PC-9 (cell line): ENCODE measurements at places on chromosomes 12 and 14. TPM values are rescaled to one million over a fixed set of nuclear protein-coding genes. Genes with fewer than 3 reads are reported as not detected.
A peak's percentile ranks its signal among the peaks of the same experiment; 100 is the strongest.

- no peak overlapping the region for H3K27ac ChIP-seq
- no peak overlapping the region for H3K4me3 ChIP-seq
- no peaks in the 10 kb centered on the region for H3K27me3 ChIP-seq
Observed at GRCh38 chr14:81986005-81986404, 452.4 kb upstream of the SEL1L start.

DNA sequence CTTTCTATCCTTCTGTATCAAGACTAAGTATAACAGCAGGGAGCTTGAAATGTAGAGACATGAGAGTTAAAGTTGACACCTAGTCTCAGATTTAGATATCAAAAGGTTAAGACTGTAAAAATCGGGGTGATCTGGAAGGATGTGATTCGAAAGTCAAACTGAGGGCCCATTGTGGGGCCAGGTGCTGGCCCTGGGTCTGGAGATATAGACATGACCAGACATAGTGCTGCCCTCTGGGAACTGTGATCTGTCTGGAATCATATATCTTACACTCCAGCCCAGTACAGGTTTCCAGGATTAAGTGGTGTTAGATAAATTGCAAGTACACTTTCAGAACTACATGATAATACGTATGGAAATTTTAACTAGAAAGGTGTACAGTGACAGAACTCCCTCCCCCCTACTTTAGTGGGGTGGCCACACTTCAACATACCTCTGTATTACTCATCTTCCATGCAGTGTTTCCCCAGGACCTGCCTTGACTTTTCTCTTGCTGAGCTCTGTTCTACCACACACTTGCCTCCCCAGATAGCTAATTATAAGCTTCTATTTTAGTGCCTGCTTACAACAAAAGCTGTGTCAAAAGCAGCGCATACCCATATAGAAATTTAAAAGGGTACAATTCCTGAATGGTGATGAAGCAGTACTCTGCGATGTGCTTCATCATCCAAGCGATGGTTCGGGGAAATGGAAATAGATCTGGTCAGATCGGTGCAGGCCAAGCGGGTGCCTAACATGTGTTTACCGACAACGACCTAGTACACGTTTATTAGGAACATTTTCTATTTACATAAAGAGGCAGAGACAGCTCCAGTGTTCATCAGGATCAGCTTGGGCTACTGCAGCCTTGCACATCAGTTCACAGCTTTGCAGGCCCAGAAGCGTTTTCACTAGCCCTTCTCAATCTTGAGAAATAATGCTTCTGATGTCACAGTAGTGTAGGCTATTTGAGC lies 68.7 kb downstream of the ARF6 start:
- no peaks in the 10 kb centered on the region for H3K36me3 ChIP-seq
- H3K4me1 ChIP-seq = peaks cover 56% of the 10 kb centered on the region
- H3K27ac ChIP-seq = peak overlapping the region; percentile 88
- H3K27me3 ChIP-seq = no peaks in the 10 kb centered on the region
- no peak overlapping the region for H3K4me3 ChIP-seq

Gene SLC25A47
- total RNA-seq = not detected in 2 replicates

DNA sequence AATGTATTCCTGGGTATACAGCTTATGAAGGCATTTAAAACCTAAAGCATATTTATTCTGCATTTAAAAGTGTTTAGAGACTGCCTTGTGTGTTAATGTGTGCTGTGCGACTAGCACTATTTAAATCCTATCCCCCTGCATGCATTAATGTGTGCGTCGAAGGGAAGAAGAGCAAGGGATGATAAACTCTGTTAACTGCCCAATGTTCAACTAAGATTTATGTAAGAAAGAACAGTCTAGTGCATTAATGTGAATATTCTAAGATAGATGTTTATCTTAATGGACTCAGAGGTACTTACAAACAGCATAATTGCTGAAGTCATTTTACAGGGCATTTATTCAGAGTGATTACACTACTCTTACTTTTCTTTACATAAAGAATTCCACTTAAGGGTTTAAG lies 424.8 kb downstream of the DIO2 start:
- DNase-seq = no peak
- no peak overlapping the region for H3K27ac ChIP-seq
- H3K27me3 ChIP-seq = peaks cover 13% of the 10 kb centered on the region; the same call in 1 of the 2 replicates
- no peak overlapping the region for H3K4me3 ChIP-seq
- H3K4me1 ChIP-seq = no peaks in the 10 kb centered on the region

- H3K4me1 ChIP-seq = no peaks in the 10 kb centered on the region
- no peak overlapping the region for H3K4me3 ChIP-seq
- H3K27ac ChIP-seq = no peak overlapping the region
Observed at GRCh38 chr12:91127306-91127705, 16.0 kb upstream of the LUM start.

Gene SERPINA6
- not detected in 2 replicates for total RNA-seq

DNA sequence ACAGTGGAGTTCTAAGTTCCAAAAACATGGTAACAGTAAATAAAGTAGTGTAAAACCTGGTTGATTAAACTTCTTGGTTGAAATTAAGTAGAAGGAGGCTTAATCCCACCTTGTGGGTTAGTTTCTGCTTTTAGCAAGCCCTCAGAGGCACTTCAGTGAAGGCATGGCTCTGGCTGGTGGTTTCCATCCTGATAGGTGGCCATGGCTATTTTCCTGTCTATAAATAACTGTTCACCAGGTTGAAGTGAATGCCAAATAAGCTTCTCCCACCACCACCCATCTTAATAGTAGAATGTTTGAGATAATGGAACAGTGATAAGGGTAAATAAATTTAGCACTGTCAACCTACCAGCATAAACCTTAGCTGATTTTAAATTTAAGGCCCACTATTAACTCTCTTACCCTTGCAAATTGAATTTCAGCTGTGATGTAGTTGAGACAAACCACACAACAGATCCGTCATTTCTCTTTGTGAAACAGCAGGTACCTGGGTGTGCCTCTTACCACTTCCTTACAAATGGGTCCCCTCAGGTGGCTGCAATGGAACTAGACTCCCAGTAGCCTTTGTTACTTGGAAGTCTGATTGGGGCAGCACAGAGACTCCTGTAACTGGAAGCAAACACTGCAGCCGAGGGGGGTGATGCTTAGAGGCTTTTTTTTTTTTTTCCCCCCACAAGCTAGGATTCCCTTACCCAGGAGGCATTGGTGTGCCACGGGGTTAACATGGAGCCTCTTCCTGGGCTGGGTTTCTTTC lies 41.4 kb downstream of the DAAM1 start:
- no peaks in the 10 kb centered on the region for H3K36me3 ChIP-seq
- H3K27me3 ChIP-seq = no peaks in the 10 kb centered on the region
- no peak for DNase-seq

DNA sequence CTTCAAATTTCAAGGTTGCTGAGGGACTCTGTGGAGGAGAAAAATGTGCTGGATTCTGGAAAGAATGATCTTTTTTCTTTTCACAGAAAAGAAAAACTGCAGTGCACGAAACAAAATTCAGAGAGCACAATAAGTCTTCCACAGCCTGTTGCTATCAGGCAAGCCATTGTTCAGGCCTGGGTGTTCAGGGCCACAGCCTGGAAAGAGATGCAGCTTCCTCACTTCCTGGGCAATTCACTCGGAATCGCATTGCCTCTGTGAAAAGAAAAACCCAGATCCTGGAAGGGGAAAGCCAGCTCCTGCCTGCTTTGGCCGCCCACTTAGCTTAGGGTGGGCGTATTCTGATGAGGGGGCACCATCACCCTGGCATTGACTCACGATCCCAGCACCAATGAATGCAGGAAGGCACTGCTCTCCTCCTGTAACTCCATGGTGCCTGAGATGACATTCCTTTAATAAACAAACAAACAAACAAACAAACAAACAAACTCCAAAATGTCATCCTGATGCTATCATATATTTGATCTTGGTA lies 863.9 kb downstream of the BCL11B start:
- H3K27me3 ChIP-seq = no peaks in the 10 kb centered on the region
- H3K4me3 ChIP-seq = no peak overlapping the region
- no peak overlapping the region for H3K27ac ChIP-seq
- no peaks in the 10 kb centered on the region for H3K36me3 ChIP-seq

- no peaks in the 10 kb centered on the region for H3K36me3 ChIP-seq
- H3K4me1 ChIP-seq = peaks cover 12% of the 10 kb centered on the region; the same call in 1 of the 2 replicates
- H3K4me3 ChIP-seq = no peak overlapping the region
- no peak for DNase-seq
- H3K27me3 ChIP-seq = no peaks in the 10 kb centered on the region
Observed at GRCh38 chr12:27592548-27592947, 68.5 kb downstream of the PPFIBP1 start.

DNA sequence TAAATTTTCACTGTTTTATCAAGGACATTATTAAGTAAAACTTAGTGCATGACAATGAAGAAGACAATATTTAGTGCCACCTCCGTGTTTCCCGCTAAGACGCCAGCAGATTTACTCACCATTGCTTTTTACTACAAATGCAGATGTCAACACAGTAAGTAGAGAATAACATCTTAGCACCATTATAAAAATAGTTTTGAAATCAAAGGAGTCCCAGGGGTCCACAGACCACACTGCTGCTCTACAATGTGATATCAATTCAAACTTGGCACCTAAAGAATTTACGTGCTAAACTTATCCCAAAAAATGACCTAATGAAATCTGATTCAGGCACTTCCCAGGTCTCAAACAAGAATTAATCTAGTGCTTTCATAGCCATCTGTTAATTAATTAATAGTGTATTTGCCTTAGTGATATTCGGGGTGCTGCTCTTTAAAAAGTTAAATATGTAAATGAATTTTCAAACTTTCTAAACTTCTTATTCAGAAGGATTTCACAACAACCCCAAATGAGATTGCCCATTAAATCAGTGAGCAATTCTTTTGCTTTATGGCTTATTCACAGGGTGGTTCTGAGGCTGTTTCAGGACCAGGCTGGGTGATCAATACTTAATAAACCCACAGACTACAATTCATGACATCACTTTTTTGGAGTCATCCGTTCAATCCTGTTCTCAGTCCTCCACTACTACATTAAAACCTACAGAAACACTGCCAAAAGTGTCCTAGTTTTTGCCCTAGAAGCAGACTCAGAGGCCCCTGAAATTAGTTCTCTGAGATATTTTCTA lies 161.3 kb upstream of the LMNTD1 start:
- no peak overlapping the region for H3K4me3 ChIP-seq
- no peak for DNase-seq
- H3K4me1 ChIP-seq = no peaks in the 10 kb centered on the region

DNA sequence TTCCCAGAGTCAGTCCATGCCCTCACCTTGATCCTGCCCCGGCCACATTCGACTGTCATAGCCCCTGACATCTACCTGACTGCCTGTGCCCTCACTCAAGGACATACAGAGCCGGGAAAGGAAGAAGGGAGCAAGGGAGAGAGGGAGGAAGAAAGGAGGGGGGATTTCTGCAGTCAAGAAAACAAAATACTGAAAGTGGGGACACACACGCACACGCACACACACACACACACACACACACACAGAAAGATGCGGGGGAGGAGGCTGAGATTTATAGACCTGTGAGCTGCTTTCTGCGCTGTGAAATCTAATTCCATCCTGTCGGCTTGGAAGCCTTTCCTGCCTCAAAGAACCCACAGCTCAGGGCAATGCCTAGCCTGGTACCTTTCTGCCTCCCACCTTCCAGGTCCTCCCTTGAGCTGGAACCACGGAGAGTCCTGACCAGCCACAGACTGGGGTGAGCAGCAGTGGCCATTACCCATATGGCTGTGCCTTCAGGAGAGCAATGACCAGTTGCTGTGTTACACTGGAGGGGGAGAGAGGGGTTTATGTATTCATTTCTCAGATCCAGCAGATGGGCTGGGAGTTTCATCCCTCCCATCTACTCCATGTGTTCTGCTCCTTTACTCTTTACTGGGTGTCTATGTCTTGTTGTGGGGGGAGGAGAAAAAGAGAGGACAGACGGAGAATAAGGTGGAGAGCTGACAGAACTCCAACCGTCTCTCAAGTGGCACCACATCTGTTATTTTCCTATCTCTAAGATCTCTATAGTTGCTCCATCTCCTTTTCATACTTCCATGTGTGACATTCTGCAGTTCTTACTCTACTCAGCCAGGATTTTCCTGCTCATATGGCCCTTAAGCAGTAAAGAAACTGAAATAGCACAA lies 12.9 kb downstream of the C14orf93 start:
- no peak overlapping the region for H3K27ac ChIP-seq
- no peaks in the 10 kb centered on the region for H3K27me3 ChIP-seq
- H3K4me3 ChIP-seq = no peak overlapping the region
- no peak for DNase-seq

DNA sequence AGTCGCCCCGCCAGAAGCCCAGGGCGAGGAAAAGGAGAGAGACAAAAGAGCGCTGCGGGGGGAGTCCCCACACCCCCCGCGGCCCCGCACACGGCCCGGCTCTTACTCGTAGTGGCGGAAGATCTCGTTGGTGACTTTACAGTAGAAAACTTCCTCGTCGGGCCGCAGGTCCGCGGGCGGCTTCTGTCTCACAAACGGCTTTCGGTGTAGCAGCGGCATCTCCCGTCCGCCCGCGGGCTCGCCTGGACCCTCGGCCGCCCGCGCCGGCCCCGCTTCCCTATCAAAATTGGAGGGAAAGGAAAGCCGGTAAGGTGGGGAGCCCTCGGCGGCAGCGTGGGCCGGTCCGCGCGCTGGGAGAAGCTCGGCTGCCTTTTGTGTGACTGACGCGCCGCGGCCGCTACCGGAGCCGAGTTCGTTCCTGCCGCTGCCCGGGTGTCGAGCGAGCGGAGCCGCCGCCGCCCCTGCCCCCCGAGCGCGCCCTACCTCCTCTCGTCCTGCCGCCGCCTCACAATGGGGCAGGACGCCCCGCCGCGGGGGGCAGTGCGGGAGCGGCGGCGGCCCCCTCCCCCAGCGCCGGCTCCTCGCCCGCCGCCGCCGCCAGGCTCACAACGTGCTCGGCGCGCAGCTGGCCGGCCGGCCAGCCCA lies 652 bp downstream of the BAZ1A start:
- H3K4me1 ChIP-seq = peaks cover 18% of the 10 kb centered on the region; the same call in 1 of the 2 replicates
- H3K36me3 ChIP-seq = no peaks in the 10 kb centered on the region
- H3K4me3 ChIP-seq = peak overlapping the region; percentile 77
- no peaks in the 10 kb centered on the region for H3K27me3 ChIP-seq
- peak overlapping the region; percentile 92 for H3K27ac ChIP-seq

DNA sequence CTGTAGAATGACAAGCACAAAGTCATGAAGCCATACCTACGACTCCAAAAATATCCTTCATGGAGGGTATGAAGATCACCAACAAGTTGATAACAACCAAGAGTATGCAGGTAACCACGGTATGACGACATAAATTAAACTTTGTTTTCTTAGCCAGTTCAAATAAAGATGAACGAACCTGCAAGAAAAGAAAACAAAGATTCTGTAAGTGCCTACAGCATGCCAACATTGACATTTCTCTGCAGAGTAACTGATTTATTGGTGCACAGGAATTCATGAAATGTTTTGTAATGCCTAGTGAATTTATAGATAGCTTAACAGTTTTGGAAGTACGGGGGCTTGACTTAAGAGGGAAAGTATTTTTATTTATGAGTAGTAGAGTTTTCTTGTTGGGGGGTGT lies 71.0 kb downstream of the SLC38A1 start:
- no peaks in the 10 kb centered on the region for H3K4me1 ChIP-seq
- H3K27ac ChIP-seq = no peak overlapping the region
- H3K27me3 ChIP-seq = no peaks in the 10 kb centered on the region; the same call in 1 of the 2 replicates
- no peak overlapping the region for H3K4me3 ChIP-seq
